ENCODE measurements at places on chromosomes 6 and 20. TPM values are rescaled to one million over a fixed set of nuclear protein-coding genes. Genes with fewer than 3 reads are reported as not detected.

DNA sequence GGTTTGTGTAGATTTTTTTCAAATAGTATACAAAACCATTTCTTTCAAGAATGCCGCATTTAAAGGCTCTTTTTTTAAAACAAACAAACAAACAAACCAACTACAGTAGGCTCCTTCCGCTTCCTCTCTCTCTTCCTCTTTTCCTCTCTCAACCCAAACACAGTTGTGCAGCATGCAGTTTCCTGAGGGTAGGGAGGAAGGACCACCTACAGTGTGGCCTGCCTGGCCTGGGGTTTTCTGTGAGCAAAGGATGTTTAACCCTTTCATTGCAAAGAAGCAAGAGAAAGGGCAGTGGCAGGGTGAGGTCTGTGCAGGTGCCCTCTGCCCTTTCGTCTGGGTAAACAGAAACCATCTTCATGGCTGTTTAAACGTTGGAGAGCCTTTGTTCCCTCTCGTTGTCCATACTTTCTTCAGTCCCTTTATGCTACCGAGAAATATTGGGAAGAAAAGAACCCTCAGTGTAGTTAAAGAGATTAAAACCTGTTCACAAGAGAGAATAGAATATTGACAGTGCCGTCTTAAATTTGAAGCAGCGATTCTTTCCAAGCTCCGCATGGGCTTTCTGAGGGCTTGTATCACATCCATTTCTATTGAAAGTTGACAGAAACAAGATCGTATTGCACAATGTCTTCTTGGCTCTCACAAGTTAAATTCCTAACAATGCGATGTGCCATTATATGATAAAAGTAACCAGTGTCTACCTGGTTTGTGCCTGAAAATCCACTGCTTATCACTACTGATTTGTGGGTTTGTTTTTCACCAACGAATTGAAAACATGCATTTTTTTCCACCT is 215.5 kb upstream of the SNX9 start:
- DNase-seq: no peak

DNA sequence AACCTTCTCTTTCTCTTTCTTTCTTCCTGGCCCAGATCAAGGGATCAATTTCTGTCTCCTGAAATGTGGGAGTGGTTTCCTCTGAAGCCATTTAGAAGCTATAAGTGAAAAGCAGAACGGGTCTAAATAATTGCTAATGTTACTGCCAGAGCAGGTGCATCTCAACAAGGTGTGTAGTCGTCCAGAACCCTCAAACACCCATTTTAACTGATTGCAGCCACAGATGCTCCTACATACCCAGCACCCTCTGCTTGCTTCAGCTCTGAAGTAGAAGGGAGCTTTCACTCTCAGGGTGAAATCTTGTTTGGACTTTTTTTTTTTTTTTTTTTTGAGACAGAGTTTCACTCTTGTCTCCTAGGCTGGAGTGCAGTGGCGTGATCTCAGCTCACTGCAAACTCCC is 592.1 kb upstream of the ARID1B start:
- no peak for DNase-seq

DNA sequence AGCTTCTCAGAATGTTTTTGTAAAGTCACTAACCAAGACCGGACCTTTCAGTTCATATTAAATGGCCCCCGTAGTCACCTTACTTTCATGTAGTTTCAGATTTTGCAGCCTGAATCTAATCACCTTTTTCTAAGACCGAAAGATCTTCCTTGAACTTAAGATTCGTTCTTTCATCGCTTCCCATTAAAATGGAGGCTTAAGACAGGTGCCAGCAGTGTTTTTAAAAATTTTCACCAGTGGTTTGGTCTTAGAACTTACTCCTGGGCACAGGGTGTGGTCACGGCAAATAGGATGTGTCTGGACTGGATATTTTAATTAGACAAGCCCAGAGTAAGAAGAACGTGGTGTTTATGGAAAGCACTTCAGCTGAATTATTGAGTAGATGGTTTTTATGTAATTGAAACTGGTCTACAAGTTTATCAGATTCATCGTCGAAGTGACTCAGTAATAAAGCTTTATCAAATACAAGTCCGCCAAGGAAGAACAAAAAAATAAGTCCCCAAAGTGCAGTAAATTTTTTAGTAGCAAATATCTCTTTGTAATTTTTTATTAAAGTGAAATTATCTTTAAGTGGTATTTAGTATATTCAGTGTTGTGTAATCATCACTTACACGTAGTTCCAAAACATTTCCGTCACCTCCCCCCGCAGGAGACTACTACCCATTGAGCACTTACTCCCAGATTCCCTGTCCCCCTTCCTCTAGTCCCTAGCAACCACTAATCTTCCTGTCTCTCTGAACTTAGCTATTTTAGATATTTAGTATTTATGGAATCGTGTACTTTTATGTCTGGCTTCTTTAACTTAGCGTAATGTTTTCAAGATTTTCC is 868 bp downstream of the SRSF3 start:
- peak; percentile 59 for DNase-seq

DNA sequence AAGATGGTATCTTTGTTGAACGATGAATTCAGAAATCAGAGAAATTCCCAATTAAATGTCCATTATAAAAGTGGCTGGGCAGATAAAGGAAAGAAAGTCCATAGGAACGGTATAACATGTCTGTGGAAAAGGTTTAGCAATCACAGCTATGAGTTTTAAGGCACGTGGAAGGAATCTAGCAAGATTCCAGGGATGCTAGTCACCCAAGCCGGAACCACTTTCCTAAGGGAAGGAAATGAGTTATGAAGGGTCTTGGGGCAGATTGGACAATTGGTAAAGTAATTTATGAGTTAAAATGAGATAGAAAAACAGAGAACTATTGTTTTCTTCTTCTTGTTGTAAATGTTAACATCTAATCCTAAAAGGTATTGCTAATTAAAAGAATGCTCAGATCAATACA is 384.8 kb downstream of the ADGRB3 start:
- no peak for DNase-seq

DNA sequence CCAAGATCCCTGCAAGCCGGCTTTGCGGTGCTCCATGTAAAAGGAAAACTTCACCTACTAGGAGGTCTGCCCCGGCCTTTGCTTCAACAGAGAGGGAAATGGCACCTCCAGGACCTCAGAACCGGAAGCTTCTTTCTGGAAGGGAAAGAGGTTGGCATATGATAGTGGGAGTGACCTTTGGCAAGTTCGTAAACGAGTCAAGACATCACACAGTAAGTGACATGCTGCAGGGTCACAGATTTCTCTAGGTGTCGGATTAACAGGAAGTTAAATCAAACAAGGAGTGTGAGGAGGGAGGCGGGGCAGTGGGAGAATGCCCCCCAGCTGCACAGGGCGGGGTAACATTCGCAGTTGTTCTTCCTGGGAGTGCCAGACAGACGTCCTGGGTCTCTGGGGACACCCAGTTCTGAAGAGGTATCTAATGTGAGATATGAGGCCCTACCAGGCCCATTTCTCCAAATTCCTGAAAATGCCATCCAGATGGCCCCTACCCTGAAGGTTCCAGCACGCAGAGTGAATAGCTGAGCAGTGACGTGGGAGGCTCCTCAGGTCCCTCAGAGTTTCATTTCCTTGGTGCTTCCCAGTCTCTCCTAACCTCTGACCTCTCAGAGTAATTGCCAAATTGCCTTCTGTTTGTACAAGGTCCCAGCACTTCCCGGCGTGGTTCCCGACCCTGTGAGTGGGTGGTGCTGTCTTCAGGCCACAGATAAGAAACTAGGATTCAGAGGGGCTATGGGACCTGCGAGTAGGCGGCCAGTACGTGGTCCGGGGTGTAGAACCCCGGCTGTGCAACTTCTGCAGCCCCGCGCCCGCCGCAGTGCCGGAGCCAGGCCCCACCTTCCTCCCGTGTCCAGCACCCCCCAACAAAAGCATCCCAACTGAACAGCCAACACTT is 1.9 kb downstream of the RRBP1 start:
- DNase-seq: peak; percentile 36

GRCh38 chr6:3489027-3489757 is 32.3 kb upstream of the SLC22A23 start:
- peak; percentile 48 for DNase-seq

DNA sequence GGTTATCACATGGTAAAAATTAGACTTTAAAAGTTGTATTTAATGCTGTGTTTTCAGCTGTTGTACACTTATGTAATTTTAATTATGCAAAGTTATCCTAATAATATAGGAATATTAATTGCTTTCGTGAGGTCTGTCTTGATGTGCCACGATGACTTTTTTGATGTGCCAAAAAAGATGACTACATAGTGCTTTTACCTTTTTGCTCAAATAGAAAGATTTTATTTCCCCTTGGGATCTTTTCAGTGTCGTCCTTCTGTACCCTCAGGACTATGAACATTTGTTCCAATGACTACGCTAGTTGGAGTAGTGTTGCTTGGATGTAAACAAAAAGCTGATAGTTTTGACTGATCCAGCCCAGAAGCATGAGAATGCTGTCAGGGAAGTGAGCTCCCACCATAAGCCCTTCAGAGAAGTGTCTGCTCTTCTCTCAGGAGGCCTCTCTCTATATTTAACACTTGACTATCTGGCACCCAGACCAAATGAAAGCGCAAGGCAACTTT is 1.2 kb upstream of the CD164 start:
- DNase-seq: no peak

Gene RRP36
- total RNA-seq: 38.5 TPM

- DNase-seq: no peak
Measured at GRCh38 chr6:169212436-169212835, 41.2 kb downstream of the THBS2 start.

GRCh38 chr20:33009214-33010132 is 2.0 kb downstream of the BPIFB2 start:
- DNase-seq: no peak

Gene EEF1A2
- 13.3 TPM for total RNA-seq

GRCh38 chr6:32816746-32817204 is at the start of gene HLA-DOB:
Gene HLA-DOB (minus strand): TSS chr6:32817002. CDS start chr6:32816951, 51 bp downstream.
- DNase-seq: no peak

- DNase-seq: no peak
Measured at GRCh38 chr6:21079468-21080048, 514.0 kb upstream of the SOX4 start.

- no peak for DNase-seq
Measured at GRCh38 chr6:139146317-139146726, 11.4 kb downstream of the HECA start.

DNA sequence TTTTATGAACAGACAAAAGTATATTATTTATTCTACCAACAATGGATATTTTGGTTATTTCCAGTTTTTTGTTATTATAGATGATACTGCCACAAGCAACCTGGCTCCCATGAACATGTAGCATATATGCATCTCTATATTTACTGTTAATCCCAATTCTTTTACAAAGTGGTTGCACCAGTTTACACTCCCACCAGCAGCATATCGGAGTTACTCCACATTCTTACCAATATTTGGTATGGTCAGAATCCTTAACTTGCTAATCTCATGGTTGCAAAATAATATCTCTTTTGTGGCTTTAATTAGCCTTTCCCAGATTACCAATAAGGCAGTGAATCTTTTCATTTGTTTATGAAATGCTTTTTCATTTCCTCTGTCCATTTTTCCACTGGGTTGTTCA is 137.6 kb upstream of the CDYL start:
- DNase-seq: no peak

- no peak for DNase-seq
Measured at GRCh38 chr6:12776291-12776690, 59.7 kb downstream of the PHACTR1 start.

DNA sequence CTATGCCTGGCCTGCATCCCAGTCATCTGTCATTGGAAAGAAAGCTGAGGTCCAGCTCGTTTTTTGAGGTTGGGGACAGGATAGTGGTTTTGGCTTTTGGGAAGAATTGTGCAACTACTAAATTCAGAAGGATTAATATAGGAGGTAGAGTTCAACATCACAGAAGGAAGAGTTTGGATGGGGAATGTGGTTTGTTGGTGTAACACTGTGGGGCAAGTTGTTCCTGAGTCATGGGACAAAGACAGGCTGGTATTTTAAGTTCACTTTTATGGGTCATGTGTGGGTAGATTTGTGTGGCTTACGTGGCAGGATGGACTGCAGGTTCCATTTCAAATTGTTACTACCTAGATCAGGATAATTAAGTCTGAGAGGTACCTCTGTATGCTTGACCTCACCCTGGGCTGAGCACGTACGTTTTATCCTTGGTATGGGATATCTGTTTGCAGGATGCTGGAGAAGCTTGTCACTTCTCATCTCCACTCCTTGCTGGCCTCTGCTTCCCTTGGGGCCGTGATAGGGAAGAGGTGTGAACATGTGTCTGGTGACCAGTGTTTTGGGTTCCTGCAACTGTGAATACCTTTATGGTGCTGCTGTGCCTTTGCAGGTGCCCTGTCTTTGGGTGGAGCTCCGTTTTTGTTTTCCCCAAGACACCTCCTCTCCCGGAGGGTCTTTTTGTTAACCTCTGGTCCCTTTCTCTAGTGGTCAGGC is 177.6 kb downstream of the JARID2 start:
- no peak for DNase-seq

Gene FUT9
- total RNA-seq: 0.29 TPM

GRCh38 chr20:15911581-15911980 is 661.7 kb downstream of the KIF16B start:
- DNase-seq: no peak

DNA sequence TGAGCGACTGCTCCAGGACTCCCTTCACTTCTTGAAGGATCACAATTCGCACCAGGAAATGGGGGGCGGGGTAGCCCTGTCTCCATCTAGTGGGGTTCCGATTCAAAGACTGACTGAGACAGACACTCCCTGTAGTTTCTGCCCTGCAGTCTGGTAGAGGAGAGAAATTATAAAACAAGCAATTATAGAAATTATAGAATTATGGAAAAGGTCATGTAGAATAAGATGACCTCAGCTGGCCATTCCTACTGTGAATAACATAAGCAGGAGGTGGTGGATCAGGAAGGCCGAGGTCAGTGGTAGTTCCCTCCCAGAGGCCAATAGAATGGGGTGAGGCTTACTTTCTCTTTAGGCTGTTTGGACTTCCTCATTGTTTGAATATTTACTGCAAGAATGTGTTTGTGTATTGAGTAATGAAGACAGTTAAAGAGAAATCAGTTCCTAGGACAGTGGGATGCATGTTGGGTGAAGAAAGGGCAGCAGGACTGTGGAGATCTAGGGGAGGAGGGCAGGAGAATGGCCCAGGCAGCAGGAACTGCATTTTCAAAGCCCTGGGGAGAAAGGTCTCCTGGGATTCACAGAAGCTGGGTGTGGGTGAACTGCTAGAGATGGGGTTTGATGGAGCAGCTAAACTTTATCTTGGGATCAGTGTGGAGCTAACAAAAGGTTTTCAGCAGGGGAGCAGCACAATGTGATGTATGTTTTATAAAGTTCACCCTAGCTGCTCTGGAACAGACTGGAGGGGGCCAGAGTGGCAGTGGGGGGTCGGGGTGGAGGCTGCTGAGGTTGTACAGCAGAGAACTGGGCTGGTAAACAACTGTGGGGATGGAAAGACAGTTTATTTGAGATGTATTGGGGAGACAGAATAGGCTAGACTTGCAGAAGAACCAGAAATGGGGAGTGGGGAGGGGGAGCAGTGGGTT is 2.1 kb downstream of the ZNF341 start:
- no peak for DNase-seq

Gene CRIP3
- total RNA-seq: not detected

GRCh38 chr6:125950293-125950692 is 6.3 kb upstream of the HINT3 start:
- DNase-seq: no peak

Data from lower leg skin (tissue), 4 donors.